ENCODE measurements at places on chromosomes 6 and 20. TPM values are rescaled to one million over a fixed set of nuclear protein-coding genes. Genes with fewer than 3 reads are reported as not detected.

Gene FAM162B
- not detected for total RNA-seq

- no peak for DNase-seq
- H3K27ac ChIP-seq, result no peak overlapping the region
- H3K4me1 ChIP-seq, result no peaks in the 10 kb centered on the region
- no peak overlapping the region for H3K4me3 ChIP-seq
These were observed 101.5 kb downstream of the LAMP5 start for GRCh38 chr20:9615766-9616454.

Gene CGA
- not detected for total RNA-seq

Gene GJA1
- 8.1 TPM for total RNA-seq

Measured in spleen (tissue), 13 donors.